ENCODE measurements at places on chromosomes 1 and 21.

GRCh38 chr1:15618077-15618654, 908 bp downstream of the DDI2 start:
- DNase-seq, result peak; percentile 52

DNA sequence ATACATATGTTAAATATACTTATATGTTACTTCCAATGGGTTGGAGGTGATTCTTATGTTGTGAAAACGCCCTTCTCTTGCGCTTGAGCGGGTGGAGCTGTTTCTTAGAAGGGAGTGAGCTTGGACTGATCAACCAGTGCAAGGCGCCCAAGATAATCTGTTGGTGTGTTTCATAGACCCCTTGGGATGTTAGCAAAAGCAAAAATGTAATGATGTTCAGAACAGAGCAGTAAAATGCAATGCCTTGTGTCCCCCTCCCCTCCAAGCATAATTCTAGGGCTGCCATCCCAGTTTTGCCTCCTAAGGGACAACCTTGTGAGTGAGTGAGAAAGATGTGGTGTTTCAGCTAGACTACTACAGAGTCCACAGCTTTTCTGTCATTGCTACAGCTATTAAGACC, 6.2 kb upstream of the CD34 start:
- peak; percentile 94 for DNase-seq

GRCh38 chr1:26696654-26697430, 1.0 kb downstream of the ARID1A start:
- DNase-seq, result peak; percentile 43

- no peak for DNase-seq
These were observed 24.9 kb downstream of the CSMD2 start for GRCh38 chr1:34140011-34140676.

- DNase-seq, result no peak
These were observed 10.2 kb upstream of the OR10J4 start for GRCh38 chr1:159421821-159422220.

All from muscle of leg (tissue), 16 donors.